ENCODE measurements at places on chromosomes 5 and 9.

DNA sequence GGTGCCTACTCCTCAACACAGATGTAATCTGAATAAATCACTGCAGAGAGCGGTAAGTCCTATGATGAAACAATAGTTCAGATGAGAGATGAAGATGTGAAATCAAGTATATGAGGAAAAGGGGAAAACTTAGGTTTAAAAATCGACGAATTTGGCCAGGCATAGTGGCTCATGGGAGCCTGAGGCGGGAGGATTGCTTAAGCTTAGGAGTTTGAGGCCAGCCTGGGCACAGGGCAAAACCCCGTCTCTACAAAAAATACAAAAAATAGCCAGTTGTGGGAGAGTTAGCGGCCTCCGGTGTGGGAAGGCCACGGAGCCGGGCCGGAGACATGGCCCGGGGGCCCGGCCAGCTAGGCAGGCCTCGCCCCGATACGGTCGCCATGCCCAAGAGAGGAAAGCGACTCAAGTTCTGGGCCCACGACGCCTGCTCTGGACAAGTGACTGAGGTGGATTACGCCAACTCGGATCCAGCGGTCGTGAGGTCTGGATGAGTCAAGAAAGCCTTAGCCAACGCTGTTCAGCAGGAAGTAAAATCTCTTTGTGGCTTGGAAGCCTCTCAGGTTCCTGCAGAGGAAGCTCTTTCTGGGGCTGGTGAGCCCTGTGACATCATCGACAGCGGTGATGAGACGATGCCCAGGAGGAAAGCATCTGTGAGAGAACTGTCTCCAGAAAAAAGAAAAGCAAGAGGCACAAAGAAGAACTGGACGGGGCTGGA, 62.8 kb upstream of the SUB1 start:
- DNase-seq, result peak; percentile 27

GRCh38 chr9:37033682-37034304, at the start of gene PAX5:
Gene PAX5, minus strand, starts transcription at chr9:37034268. Its CDS starts 237 bp downstream, at chr9:37034031.
- no peak for DNase-seq

DNA sequence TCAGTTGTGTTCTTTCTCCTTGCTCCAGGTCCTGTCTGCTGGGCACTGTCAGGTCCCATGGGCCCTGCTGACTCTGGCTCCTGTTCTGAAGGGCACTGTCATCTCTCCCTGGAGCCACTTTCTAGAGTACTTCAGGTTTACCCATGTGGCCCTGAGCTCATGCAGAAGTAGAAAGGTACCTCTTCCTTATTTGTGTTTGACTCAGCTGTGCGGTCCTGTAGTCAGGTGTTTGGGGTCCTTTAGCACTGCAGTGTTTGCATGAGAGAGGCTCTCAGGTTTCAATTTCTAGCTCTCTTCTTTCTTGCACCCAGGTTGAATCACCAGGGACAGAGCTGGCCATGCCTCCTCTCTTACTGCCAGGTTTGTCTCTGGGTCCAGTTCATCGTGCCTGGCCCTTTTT, 71.5 kb downstream of the HSPA4 start:
- no peak for DNase-seq

DNA sequence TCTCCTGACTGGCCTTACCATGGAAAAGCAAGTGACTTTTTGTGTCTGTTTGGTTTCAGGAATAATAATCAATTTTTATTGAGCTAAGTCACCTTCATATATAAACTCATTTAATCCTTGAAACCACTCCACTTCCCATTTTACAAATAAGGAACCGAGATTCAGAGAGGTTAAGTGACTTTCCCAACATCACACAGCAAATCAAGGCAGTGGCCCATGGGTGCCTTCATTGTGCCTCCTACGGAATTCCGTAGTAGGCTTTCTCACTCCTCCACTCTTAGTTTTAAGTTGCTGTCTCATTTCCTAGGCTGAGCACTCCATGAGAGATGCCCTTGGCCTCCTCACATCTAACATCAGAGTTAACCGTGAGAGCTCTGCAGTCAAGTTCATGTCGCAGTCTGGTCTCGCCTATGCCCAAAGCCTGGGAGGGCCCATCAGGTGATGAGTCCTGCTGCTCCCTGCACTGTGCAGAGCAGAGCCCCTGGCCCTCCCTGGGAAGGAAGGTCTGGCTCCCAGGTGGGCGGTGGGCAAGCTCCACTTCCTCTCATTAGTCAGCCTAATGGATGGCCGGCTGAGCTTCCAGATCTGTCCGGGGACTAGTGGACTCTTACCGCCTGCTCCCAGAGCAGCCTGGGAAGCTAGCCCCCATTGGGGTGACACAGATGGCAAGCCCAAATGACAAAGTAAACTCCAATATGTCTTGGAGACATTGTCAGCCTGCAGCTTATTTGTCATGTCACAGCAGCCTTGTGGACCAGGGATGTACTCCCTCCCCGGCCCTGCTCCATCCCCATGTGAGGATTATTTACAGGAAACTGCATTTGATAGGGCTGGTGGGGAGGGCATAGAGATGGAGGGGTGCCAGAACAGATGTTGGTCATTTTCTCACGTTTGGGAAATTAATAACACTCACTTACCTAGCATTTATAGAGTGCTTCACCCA, 123.4 kb downstream of the MVB12B start:
- DNase-seq, result no peak

- DNase-seq, result no peak
Observed at GRCh38 chr5:4781299-4781698, 358.8 kb upstream of the ADAMTS16 start.

DNA sequence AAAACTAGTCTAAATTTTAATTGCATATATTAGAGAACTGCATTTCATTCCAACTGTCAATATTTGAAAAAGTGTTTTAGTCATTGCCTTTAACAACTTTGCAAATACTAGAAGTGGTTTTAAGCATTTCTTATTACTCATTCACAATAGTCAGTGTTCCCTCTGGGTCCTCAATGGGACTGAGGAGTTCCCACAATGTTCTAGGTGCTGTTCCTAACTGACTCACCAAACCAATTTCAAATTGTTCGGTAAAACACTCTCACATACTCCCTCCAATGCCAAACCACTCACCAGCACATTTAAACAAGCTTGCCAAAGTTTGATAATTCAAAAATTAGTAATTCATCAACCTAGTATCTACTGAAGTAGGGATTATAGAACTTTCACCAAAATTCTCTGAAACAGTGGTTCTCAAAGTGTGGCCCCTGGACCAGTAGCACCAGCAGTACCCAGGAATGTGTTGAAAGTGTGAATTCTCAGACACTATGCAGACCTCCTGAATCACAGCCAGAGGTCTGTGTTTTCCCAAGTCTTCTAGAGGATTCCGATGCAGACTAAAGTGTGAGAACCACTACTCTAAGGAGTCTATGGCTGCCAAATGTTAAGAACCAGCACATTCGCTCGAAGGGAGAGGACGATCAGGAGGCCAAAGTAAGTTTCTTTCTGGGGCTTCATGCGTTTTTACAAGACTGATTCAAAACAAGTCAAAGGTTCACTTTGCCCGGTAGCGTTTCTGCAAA, 72.8 kb downstream of the APBA1 start:
- DNase-seq, result no peak

GRCh38 chr9:137077010-137077747, at the start of gene UAP1L1:
Gene UAP1L1, plus strand, starts transcription at chr9:137077517. Its CDS starts 16 bp downstream, at chr9:137077533.
- peak; percentile 41 for DNase-seq
